ENCODE measurements at places on chromosomes 13 and 19.
A peak's percentile ranks its signal among the peaks of the same experiment; 100 is the strongest.

DNA sequence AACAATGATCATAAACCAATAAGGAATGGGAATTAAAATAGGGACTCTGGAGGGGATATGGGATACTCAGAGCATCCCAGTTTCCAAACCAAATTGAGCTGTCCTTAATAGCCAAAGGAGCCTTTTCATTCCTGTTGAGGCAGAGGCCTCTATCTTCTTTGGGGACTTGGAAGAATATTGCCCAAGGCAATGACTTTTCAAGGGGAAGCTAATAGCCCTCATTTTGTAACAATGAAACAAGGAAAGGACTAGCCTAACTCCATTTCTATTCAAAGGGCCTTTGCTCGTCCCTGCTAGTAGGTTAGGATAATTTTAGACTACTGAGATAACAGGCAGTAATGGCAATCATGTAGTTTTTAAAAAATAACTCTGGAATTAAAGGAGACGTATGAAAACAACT, 789.8 kb upstream of the SLITRK5 start:
- DNase-seq, result no peak

- no peak for DNase-seq
Observed at GRCh38 chr13:71274923-71275608, 591.9 kb downstream of the DACH1 start.

- DNase-seq, result peak; percentile 68
Observed at GRCh38 chr13:32314271-32315237, 609 bp downstream of the ZAR1L start.

DNA sequence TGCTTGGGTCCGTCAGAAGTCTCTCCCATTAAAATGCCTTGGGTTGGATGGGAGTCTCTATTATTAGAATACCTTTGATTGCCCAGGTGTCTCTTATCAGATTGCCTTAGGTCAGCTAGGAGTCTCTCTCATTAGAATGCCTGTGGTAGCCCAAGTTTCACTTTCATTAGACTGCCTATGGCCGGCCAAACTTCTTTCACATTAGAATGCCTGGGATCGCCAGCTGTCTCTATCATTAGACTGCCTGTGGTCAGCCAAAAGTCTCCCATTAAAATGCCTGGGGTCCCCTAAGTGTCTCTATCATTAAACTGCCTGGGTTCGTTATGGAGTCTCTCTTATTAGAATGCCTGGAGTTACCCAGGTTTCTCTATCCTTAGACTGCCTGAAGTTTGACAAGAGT, 1476.7 kb downstream of the UQCRFS1 start:
- no peak for DNase-seq

GRCh38 chr13:36629057-36629385, 44.8 kb upstream of the SERTM1 start:
- no peak for DNase-seq

GRCh38 chr19:23916991-23917390, 2.3 kb downstream of the ZNF726 start:
- no peak for DNase-seq

GRCh38 chr19:56094449-56094848, 26.6 kb downstream of the ZNF787 start:
- DNase-seq, result no peak

DNA sequence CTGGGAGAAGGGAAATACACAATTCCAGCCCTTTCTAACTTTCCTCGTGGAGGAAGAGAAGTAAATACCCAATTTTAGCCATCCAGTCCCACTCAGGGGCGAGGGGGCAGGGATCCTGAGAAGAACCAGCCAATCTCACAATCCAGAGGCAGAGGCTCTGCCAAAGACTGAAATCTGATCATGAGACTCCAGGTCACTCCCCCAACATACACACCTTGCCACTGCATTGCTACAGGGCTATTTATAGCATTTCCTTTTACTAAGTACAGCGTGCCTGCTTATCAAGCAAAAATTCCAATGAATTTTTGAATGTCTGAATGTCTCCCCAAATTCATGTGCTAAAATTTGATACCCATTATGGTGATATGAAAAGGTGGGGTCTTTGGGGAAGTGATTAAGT, 1687.5 kb downstream of the EFNB2 start:
- no peak for DNase-seq

- DNase-seq, result no peak
Observed at GRCh38 chr13:77857531-77858209, 61.0 kb downstream of the EDNRB start.

GRCh38 chr19:18929311-18929710, 9.8 kb downstream of the DDX49 start:
- DNase-seq, result no peak

GRCh38 chr13:111177921-111178320, 62.8 kb downstream of the ARHGEF7 start:
- peak; percentile 37 for DNase-seq

DNA sequence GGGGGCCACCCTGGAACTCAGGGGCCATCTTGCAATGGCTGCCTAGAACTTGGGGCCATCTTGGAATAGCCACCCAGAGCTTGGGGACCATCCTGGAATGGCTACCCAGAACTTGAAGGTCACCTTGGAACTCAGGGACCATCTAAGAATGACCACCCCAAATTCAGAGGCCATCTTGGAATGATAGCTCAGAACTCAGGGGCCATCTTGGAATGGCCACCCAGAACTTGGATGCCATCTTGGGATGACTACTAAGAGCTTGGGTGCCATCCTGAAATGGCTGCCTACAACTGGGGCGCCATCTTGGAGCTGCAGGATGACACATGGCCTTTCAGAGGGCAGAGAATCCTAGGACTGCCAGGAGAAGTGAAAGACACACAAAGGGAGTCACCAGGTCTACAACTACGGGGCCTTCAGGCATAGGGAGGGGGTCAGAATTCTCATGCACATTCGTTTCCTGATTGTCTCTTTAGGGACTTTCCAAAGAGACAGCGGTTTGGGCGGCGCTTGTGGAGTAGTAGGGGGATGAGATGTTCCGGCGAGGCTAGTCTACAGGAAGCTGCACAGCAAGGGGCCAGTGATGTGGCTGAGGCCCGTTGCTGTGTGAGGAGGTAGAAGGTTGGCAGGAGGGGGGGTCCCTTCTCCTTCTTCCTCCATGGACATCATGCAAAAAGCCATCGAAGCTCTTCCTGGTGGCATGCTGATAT, 125.0 kb downstream of the IER2 start:
- DNase-seq, result no peak

DNA sequence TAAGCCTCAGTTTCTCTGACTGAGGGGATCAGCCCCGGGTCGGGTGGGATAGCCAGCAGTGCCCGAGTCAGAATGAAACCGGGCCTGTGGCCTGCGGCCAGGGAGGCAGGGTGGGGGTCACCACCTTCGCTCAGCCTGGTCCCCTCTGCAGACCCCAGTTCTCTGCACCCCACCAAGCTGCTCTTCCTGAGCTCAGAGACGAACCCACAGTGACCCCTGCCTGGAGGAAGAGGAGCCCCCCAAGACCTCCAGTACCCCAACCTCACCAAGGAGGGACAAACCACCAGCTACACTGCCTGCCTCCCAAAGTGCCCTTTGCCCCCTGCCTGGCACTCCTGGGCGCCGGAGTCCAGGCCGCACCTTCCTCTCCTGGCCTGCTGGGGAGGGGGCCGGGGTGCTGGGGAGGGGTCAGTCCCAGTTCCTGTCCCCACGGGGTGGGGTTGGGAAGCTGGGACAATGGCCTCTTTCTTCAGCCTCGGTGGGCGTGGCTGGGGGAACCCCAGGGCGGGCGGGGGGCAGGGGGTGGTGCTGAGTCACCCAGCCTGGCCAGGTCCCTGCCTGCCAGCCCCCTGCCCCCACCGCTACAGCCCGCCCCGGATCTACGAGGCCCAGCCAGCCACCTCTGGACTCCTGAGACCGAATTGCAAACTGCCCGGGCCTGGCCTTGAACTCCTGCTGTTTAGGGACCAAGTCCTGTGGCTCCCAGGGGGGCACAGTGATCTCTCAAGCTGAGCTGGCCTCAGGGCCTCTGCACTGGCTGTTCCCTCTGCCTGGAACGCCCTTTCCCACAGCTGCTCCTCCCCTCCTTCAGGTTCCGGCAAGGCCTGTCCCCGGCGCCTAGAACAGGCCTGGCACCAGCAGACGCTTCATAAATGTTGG, 14.3 kb downstream of the ZBTB7A start:
- DNase-seq, result peak; percentile 68

DNA sequence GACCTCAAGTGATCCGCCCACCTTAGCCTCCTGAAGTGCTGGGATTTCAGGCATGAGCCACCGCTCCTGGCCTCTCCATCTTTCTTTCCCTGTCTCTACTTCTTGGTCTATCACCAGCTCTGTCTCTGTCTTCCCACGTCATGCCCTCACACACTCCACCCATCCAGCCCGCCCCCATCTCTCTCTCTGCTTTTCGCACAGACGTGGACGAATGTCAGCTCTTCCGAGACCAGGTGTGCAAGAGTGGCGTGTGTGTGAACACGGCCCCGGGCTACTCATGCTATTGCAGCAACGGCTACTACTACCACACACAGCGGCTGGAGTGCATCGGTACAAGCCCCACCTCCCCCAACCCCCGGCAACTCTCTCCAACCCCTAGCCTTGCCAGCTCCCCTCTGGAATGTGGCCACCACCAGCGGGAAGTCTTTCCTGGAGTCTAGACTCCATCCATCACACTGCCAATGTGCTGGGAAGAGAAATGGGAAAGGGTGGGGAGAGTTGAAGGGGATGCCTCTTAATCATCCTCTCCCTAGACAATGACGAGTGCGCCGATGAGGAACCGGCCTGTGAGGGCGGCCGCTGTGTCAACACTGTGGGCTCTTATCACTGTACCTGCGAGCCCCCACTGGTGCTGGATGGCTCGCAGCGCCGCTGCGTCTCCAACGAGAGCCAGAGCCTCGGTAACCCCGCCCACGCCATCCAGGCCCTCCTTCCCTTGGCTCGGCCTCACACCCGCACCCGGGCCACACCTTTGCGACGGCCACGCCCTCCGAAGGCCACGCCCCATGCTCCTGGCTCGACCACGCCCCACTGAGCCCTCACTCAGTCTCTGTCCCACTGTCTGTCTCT, 22.5 kb downstream of the LTBP4 start:
- peak; percentile 55 for DNase-seq

DNA sequence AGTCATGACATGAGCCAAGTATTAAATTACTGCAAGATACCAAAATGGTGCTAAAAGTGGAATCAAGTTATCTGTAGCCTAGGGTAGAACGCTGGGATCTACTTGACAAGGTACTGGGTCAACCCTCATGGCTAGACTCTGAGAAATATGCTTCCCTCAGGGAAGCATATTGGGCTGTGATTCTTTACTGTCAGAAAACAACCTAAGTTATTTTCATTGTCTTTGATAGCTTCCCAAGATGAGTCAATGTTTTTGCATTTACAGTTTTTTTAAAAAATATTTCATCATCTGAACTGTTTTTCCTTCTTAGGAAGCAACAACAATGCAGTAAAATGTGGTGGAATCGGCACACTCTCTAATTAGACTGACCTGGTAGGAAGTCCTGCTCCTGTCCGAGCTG, 218.0 kb downstream of the RGCC start:
- DNase-seq, result peak; percentile 59

GRCh38 chr13:21583478-21583877, 20.5 kb downstream of the MICU2 start:
- DNase-seq, result peak; percentile 78

- peak; percentile 89 for DNase-seq
Observed at GRCh38 chr13:48009284-48009683, 8.2 kb upstream of the SUCLA2 start.

- DNase-seq, result no peak
Observed at GRCh38 chr19:42366673-42367072, 23.4 kb downstream of the CNFN start.

- DNase-seq, result no peak
Observed at GRCh38 chr19:6286676-6287075, 6.9 kb upstream of the MLLT1 start.

DNA sequence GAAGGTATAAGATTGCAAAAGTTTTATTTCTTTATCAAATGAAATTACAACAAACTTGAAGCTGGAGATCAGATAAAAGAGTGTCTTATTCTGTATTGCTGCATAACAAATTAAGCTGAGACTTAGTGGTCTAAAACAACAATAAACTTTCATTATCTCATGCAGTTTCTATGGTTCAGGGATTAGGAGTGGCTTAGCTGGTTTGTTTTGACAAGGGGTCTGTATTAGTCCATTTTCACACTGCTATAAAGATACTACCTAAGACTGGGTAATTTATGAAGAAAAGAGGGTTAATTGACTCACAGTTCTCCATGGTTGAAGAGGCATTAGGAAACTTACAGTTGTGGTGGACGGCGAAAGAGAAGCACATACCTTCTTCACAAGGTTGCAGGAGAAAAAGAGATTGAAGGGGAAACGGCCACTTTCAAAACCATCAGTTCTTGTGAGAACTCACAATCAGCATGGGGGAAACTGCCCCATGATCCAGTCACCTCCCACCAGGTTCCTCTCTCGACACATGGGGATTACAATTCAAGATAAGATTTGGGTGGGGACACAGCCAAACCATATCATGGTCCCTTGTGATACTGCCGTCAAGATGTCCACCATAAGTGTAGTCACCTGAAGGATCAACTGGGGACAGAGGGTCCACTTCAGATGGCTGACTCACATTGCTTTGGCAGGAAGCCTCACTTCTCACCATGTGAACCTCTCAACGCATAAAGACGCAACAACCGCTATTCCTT, 97.8 kb downstream of the RNF17 start:
- DNase-seq, result no peak

- no peak for DNase-seq
Observed at GRCh38 chr13:22112956-22113745, 442.3 kb downstream of the FGF9 start.

DNA sequence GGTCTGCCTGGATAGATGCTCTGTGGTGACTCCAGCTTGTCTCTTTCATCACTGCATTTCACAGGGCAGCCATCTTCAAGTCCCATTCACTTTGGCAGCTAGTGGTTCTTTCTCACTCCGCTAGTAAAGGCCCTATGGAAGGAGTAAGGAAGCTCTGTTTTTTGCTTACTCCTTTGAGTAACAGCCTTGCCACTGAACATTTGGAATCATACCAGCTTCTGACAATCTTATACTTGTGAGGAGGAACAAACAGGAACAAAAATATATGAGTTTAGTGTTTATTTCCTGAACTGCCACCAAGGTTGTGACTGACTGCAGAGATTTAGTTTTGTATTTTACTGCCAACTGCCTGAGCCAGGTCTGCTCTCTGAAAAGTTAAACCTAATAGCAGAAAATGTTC, 38.7 kb downstream of the KCTD4 start:
- DNase-seq, result peak; percentile 48

GRCh38 chr13:74871369-74872070, 610.4 kb downstream of the TBC1D4 start:
- no peak for DNase-seq

Measured in cardiac fibroblast (primary cell).